ENCODE measurements at places on chromosomes 2 and 18.

DNA sequence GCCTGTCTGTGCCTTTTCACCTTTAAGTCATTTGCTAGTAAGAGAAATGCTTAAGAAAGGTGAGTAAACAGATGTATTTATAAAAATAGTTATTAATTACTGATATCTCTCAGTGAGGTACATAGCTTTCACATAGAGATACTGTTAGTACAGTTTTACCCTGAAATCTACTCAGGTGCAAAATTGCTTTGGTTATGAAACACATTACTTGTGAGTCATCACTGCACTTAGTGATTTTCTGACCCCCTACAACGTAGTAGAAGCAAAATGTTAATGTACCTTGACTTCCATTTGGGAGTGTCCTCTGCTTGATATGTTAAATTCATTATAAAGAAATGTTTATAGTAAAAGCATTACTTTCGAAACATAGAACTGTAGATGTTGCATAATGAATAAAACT lies 6.5 kb downstream of the GLS start:
- DNase-seq, result peak; percentile 65

GRCh38 chr2:167333245-167333644 lies 445.0 kb downstream of the XIRP2 start:
- DNase-seq, result no peak

GRCh38 chr18:36485772-36486171 lies 188.3 kb downstream of the FHOD3 start:
- DNase-seq, result peak; percentile 49

GRCh38 chr2:227627769-227628168 lies 10.5 kb downstream of the SCYGR4 start:
- no peak for DNase-seq

GRCh38 chr2:154554046-154554445 lies 144.4 kb upstream of the KCNJ3 start:
- DNase-seq, result no peak

- DNase-seq, result no peak
Observed at GRCh38 chr2:139550341-139550740, 770.2 kb upstream of the NXPH2 start.

- DNase-seq, result no peak
Observed at GRCh38 chr2:72915907-72916742, 1.2 kb upstream of the EMX1 start.

DNA sequence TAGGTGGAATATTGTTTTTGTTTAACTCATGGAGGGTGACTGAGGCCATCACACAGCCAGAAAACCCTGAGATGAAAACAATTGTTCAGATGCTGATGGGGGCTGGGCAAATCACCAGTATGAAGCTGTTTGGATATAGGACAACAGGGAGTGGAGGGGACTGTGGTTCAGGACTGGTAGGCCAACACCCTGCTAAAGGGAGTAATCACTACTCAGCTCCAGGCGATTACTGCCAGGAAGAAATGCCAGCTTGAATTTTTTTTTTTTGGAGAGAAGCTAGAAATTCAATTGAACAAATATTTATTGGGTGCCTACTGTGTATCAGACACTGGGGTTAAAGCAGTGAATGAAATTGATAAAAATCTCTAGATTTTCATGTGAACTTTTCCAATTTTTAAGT lies 37.4 kb downstream of the TNP1 start:
- DNase-seq, result no peak

DNA sequence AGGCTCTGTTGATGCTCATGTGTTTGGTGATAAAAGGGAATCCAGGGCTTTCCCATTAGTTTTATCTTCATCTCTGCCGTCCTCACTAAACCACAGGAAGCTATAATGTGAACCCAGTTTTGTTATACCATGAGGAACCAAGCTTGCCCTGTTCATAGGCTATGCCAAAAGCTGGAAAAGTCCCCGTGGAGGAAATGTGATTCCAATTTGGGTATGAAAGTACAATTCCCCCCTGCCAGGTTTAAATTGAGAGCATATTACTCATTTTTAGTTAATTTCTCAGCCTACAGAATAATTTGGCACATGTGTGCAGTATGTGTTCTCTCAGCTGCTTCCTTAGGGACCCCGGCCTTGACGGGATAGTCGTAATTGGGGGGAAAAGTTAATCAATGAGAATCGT lies 327.4 kb downstream of the RND3 start:
- DNase-seq, result no peak

GRCh38 chr2:223562078-223562477 lies 40.1 kb downstream of the SCG2 start:
- DNase-seq, result no peak

GRCh38 chr2:44184106-44184505 lies 15.4 kb downstream of the PPM1B start:
- no peak for DNase-seq
